ENCODE measurements at places on chromosomes 2 and 18.

- DNase-seq = no peak
These were observed 189.3 kb downstream of the HDAC4 start for GRCh38 chr2:239211396-239212094.

- no peak for DNase-seq
These were observed 18.0 kb downstream of the PTPN18 start for GRCh38 chr2:130373808-130374365.

DNA sequence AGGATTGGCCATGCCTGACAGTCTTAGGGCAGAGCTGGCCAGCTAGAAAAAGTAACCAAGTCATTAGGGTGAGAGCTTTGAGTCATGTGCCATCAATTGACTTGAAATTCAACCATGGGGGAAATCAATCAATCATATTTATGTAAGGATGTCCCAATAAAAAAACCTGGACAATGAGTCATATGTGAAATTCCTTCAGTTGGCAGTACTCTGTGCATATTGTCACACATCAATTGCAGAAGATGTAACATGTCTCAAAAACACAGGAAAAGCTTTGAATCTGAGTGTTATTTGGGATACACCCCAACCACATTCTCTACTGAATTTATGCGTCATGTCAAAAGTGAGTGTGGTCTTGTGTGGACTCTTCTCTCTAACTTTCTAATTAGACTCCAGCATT lies 1004.1 kb upstream of the NRXN1 start:
- DNase-seq = no peak

GRCh38 chr2:158553257-158553656 lies 96.5 kb downstream of the PKP4 start:
- DNase-seq = no peak

DNA sequence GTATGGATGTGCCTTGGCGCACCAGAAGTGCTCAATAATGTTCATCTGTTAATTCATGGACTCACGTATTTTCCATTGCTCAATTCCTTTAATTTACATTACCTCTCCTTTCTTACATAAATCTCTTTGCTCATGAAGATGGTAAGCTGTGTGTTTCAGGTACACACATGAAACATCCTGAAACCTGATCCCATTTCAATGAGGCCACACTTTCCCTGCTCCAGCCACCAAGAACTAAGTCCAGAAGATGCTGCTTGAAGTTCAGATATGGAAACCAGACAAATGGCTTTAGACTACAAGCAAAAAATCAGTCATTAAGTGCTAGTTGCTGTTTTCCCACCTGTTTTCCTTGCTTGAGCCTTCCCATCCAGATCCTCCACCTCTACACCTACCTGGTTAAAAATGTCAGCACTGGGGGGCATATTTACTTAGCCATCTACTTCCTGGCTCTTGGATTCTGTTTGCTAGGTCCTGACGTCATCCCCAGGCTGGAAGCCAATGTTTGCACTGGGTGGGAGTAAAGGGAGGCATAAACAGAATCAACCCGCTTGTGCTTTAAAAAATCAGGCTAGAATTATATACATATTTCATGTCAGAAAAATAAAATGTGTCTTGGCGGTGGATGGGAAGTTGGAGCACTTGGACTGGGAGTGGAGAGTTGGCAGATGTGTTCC lies 309.7 kb downstream of the OSR1 start:
- DNase-seq = no peak

DNA sequence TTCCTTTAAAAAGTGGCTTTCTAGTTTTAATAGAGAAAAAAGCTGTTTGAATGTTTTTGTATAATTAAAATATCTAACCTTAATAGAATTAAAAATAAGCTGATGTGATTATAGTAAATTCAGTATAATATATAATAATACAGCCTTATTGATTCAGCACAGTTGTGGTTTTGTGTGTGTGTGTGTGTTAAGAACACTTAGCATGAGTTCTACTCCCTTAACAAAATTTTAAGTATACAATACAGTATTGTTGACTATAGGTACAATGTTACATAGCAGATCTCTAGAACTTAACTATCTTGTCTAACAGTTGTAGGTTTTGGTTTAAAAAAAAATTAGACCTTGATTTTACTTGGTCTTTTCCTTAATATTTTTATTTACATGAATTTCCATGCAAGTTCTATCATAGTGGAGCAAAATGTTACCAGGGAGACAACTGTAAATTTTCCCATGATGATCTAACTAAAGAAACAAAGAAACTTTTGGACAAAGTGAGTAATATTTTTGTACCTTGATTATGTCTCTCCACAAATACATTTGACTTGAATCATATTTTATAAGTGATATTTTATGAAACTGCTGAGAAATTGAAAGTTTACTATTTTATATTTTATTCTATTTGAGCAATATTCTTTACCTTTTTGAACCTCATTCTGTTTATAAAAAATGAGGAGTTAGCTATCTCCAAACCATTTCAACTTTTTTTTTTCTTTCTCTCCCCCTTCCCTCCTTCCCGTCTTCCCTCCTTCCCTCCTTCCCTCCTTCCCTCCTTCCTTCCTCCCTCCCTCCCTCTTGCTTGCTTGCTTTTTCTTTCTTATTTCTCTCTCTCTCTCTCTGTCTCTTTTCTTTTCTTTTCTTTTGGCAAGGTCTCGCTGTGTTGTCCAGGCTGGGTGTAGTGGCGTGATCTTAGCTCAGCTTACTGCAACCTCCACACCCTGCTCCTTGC lies 46.3 kb downstream of the ZC3H6 start:
- no peak for DNase-seq

GRCh38 chr18:37430357-37431076 lies 135.1 kb downstream of the CELF4 start:
- no peak for DNase-seq

- no peak for DNase-seq
These were observed 142.4 kb downstream of the NEDD4L start for GRCh38 chr18:58186258-58186948.

DNA sequence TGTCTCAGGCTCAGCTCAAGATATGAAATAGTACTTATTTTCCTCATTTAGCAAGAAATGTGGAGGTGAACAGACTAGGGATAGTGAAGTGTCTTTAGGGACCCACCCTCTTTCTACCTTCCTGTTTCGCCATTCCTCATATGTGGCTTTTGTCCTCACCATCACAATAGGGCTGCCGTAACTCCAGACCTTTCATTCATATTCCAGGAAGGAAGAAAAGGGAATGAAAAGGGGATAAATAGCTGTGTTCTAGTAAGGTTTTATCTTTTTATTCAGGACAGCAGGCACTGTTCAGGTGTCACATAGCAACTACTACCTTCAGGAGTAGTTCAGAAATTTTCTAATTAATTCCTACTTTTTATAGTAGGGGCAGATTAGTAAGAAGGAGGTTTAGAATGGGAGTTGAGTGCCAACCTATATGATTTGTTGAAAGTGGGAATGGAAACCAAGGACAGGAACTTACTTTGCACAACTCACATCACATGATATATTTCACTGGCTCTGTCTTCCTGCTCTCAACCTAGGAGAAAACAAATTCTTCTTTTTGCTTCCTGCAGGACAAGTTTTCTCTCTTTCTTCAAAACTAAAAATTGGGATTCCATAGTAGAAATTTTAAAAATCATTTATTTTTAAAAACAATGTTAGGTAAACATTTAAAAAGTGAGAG lies 36.0 kb upstream of the HDAC4 start:
- no peak for DNase-seq

- no peak for DNase-seq
These were observed 94.3 kb downstream of the ASAP2 start for GRCh38 chr2:9300829-9301453.

GRCh38 chr2:4909346-4910009 lies 782.7 kb upstream of the SOX11 start:
- no peak for DNase-seq

DNA sequence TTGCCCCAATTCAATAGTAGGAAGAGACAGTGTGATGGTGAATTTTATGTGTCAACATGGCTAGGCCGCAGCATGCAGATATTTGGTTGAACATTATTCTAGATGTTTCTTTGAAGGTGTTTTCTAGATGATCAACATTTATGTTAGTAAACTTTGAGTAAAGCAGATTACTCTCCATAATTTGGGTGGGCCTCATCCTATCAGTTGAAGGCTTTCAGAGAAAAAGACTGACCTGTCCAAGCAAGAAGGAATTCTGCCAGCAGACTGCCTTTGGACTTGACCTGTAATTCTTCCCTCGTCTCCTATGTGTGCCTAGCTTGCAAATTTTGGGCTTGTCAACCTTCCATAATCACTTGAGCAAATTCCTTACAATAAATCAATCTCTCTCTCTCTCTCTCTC lies 8.3 kb upstream of the GRP start:
- DNase-seq = no peak

DNA sequence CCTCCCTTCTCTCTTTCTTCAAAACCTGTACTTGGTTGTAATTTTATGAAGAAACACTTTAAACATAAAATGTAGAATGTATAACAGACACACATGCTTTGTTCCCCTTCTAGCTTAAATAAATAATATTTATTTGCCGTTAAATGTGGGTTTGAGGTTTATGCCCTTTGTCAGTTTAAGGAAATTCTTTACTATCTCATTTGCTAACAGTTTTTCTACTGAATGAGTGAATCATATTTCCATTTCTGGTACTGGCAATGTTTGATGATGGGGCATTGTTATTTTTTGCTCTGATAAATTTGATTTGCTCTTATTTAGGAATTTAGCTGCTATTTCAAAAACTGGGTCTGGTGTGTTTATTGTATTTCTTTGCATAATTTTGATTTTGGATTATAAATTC lies 555.6 kb downstream of the CCDC85A start:
- DNase-seq = no peak

DNA sequence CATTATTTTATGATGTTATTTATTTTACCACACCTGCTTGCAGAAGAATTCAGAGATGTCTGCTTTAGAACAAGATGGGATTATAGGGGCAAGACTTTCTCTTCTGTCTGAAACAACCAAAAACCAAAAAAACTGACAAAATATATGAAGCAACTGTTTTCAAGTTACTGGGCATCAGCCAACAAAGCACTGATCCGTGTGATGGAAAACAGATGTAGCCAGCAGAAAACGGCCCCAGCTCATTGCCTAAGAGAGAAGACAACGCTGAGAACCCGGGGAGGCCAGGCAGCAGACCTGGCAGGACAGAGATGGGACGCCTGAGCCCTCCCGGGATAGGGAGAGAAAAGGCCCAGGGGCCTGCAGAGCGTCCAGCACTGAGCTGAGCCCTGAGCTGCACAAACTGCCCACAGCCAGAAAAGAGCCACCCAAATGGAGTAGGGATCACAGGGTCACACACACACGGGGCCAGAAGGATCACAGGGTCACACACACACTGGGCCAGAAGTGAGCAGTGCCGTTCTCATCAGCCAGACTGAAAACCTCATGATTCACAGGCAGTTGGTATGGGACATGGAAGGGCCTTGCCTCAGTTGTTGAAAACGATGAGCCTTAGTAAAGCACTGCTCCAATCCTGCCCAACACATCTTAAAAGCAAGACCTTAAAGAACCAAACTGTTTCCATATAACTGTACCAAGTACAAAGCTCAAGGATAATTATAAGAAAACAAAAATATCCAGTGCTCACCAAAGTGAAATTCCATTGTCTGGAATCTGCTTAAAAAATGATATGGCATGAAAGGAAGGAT lies 12.1 kb downstream of the PXDN start:
- DNase-seq = no peak

DNA sequence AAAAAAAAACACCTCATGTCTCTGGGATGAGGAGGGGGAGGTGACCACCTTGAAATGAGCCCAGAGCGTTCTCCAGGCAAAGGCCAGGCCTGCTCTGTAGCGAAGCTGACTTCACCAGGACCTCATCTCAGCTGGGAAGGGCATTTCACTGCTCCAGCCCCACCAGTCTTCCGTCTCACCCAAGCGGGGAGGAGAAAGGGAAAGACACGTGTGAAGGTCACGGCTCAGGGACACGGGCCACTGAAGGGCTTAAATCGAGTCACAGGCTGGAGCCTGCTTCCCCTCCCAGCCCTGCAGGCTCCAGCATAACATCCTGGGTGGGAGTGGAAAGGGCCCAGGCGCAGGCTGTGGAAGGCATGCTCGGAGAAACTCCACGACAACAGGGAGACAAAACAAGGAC lies 18.1 kb downstream of the THAP4 start:
- no peak for DNase-seq

DNA sequence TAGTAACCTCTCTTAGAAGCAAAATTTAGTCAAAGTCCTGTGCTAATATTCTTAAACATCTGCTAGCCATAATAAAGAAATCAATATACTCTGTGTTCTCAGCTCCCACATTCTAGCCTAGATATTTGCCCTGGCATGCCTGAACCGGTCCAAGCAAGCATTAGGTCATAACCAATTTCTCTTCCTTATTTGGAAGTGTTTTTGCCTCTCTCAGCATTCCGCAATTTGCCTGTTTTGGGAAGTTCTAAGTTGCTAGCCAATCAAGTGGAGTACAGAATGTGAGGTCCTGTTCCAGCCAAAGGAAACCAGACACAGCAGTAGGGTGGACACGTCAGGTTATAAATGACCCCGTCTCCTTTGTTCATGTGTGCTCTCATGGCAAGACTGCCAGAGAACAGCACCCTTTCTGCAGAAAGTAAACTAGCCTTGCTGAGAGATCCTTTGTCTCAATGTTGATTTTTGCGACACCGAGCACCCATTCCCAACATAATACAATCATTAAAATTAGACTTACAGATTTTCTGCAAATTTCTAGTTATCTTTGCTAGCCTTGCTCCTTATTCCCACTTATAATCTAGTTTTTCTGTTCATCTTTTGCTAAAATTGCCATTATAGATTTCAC lies 13.0 kb upstream of the SULT1C4 start:
- no peak for DNase-seq

DNA sequence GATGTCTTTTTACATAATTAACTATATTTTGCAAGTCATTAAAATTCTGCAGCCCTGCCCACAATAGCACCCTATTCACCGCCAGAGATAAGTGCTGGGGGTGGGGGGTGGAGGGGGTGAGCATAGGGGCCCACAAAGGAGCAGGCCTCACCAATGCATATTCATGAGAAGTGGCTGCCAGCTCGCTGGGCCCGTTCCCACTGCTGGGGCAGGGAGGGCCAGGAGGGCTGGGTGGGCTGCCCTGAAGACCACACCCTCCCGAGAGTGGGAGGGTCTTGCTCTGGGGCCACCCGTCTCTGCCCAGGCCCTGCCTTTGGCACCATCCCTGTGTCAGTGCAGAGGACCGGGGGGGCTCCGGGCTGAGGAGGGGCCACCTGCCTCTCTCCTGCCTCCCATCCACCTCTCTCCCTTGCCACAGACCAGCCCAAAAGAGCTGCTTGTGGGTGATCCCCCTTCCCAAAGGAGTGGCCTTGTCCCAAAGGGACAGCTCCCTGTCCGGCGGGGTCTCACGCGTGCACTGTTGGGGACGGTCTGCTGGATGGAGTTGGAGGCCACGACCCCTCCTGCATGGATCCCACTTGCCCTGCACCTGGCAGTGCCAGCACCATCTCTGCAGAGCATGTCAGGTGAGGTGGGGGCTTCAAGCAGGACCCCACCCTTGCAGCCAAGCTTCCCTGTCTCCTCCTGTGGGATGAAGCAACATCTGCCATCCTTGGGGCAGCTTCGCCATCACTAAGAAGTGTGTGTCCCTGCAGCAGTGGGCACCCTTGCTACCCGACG lies 138.8 kb upstream of the GPC1 start:
- DNase-seq = no peak

DNA sequence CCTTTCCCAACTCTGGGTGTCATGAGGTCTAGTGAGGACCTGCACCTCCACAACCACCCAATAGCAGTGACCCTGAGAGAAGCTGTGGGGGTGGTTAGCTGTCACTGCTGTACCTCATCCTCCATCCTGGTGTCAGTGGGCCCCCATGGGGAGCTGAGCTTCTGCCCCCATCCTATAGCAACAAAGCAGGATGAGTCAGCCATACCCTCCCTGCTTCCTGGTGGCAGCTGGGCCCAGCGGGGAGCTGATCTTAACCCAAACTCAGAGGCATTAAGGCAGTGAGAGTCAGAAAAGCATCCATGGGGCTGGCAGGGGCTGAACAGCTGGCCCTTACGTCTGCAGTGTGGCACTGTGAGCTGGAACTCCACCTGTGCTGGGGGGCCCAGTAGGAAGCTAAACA lies 247.8 kb upstream of the HDAC4 start:
- DNase-seq = no peak

All from memory B cell (primary cell).